ENCODE measurements at places on chromosomes 12 and 14. TPM values are rescaled to one million over a fixed set of nuclear protein-coding genes. Genes with fewer than 3 reads are reported as not detected.

Gene BDKRB2
- polyA plus RNA-seq, result 7.7 TPM

Gene CNTN1
- 0.88 TPM for polyA plus RNA-seq

Gene FCF1
- 40.0 TPM for polyA plus RNA-seq

Gene CAPZA3
- polyA plus RNA-seq, result not detected

Gene ACVR1B
- 11.6 TPM for polyA plus RNA-seq

Gene SALL2
- 1.6 TPM for polyA plus RNA-seq

Gene KRT77
- 0.86 TPM for polyA plus RNA-seq

Gene SLCO1B1
- not detected for polyA plus RNA-seq

Gene P2RX7
- polyA plus RNA-seq, result 0.66 TPM

Gene GLIPR1L1
- not detected for polyA plus RNA-seq

Gene TMEM253
- 133 TPM for polyA plus RNA-seq
